Stimulated activated CD4-positive, alpha-beta T cell treated with anti-CD3 and anti-CD28 coated beads, Interleukin-15, amount 100 ng/mL, for 48 hours (primary cell): ENCODE measurements at places on chromosomes 5 and 9.
A peak's percentile ranks its signal among the peaks of the same experiment; 100 is the strongest.

DNA sequence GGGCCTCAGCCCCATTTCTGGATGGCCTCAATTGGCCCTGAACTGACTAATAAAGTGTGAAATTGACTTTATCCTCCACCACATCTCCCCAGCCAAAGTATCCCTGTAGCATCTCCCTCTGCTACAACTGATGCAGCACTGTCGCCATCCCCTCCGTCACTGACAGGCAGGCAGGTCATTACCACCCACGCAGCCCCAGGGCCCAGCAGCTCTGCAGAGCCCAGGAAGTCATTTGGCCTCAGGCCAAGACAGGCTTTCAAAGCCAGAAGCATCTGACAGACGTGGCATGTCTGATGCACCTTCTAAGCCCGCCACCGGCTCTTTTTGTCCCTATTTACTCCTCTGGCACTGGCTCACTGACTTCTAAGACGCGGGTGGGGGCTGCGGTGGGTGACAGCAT is 65.3 kb downstream of the ARHGEF37 start:
- DNase-seq, result peak; percentile 21

GRCh38 chr5:66307647-66308241 is 163.6 kb downstream of the SREK1 start:
- DNase-seq, result no peak

GRCh38 chr9:93365427-93366118 is 85.9 kb upstream of the FAM120A start:
- no peak for DNase-seq

GRCh38 chr9:137225699-137226331 is 841 bp downstream of the CYSRT1 start:
- DNase-seq, result no peak

DNA sequence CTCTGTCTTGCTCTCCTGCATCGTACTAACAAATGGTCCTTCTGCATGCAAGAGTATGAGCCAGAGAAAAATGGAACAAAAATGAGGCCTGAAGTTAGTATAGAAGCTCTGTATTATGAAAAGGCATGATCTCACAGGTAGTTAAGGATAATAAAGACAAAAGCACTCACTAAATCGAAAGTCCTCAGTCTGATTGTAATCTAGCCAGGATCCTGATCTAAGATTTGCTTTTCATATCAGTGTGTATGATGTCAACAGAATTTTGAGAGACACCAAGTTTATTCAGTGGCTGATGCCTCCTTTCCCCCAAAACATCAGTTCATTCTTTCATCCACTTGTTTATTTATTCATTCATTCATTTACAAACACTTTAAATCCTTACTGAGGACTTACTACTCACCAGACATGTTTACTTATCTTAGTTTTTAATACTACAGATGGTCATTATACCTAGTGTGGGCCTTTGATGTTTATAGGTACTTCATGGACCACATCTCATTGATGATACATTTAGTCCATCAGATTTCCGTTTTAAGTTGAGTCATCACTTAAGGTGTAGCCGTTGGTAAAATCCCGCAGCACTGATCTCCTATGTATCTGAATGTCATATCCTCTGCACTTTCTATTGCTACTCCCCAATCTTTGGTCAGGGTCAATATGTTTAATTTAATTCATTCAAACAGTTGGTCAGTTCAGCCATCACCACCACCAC is 105.2 kb upstream of the DHFR start:
- no peak for DNase-seq

DNA sequence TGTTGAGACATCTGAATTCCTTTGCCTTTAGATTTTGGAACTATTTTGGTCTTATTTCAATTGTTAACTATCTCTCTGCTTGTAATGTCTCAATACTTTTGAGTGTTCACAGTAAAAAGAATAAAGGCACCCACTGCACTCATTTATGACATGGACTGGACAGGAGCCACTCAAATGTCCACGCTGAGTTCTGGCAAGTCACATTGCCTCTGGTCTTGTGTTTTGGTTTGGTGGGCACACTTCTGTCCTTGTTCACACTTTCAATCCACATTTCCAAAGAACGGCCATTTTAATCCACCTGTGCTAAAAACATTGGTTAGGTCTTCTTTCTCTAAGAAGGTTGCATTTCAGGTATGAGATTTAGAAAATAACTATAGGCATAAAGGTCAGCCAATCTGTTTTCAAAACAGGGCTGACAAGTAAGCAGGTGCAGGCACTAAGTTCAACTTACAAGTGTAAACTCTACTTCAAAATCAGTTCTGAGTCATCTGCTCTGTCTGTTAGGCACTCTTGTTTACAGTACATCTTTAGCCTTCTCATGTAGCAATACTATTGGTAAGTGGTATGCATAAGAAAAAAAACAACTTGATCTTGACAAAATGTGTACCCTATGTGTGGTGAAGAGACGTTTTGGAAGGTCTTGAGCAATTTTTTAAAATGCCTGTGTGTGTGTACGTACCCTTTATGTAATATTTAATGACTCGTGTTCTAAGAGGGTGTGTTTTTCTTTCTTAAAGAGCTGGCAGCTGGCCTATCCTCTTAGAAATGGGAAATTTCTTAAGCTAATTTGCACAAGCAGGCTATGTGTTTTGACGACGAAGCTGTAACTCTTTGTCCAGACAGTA is 31.5 kb upstream of the ZFAND5 start:
- DNase-seq, result no peak
